Stimulated activated CD4-positive, alpha-beta T cell treated with anti-CD3 and anti-CD28 coated beads, Interleukin-12 subunit alpha, Interleukin-12 subunit beta, amount 100 ng/mL, for 4 hours (primary cell): ENCODE measurements at places on chromosomes 4 and X.

DNA sequence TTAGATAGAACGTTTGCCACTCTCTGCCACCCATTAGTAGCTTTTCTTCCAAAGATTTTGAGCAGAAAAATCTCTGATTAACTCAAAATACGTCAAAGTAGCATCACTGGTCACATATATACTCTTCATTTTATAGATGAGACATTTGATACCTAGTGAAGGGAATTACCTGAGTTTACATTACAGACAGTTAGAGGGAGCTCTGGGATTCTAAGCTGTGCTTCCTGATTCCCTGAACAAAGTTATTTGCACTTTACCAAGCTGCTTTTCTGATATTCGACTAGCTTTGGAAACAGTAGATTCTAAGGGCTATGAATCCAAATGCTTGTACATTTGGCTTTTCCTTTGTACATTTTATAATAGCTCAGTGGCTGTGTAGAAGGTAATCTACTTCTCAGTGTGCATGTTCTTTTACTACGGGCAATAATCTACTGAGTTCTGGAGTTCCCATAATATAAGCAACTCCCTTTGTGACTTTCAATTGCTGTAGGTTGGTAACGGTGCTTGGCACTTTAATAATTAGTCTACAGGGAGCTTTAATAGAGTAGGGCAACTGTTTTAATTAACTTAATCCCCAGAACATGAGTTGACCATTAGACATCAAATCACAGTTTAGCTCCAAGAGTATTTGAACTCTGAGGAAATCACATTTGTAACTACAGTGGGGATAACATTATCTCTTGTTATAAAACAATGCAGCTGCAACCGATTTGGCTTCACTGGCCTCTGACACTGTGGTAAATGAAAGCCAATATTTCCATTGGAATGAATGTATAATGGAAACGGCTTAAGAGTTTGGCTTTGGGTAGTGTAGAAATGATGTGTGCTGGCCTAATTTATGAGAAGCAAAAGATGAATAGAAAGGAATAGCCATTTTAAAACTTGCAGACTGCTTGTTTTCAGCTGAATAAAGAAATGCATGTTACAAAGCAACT, 1602.4 kb downstream of the STIM2 start:
- DNase-seq, result no peak

GRCh38 chr4:134382478-134383227, 181.1 kb upstream of the PABPC4L start:
- no peak for DNase-seq

- DNase-seq, result no peak
Measured at GRCh38 chr4:24965627-24966026, 52.8 kb upstream of the CCDC149 start.

- DNase-seq, result no peak
Measured at GRCh38 chrX:358651-359143, 28.0 kb downstream of the PPP2R3B start.

- DNase-seq, result no peak
Measured at GRCh38 chr4:99587309-99587708, 12.7 kb downstream of the MTTP start.

DNA sequence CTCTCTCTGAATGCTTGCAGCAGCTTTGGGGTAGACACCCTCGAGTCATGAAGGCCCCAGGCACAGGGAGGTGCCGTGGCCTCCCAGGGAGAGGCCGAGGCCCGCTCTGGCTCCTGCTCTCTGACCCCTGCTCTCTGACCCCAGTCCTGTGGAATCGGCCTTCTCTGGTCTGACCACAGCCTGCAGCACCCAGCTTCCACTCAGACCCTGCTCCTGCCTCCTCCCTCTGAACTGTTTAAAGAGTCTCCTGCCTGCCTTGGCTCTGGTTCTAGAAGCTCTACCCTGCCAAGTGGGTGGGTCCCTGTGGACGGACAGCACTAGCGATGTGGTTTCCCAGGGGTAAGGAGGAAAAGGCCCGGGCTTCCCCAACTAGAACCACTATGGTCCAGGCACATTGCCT, 78.2 kb upstream of the TMEM150C start:
- no peak for DNase-seq

- DNase-seq, result no peak
Measured at GRCh38 chr4:41331224-41331623, 74.5 kb downstream of the UCHL1 start.

DNA sequence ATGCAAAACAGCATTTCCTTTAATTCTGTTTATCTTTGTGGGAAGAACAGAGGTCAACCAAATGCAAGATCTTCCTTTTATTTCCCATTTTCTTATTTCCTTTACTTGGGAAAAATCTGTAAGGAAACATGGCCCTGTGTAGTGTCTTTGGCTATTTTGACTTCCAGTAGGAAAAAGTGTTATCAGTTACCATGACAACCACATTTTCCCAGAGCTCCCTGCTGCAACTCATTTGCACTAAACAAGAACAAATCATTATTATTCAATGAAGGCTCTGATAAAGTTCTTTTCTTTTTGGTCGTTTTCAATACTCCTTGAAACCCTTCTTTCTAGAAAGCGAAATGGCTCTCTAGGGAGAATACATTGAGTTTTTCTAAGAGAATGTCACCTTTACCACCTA, 117.2 kb upstream of the DDX53 start:
- no peak for DNase-seq
